Right ventricle myocardium inferior (tissue), 1 donor: ENCODE measurements at places on chromosomes 2 and 18. TPM values are rescaled to one million over a fixed set of nuclear protein-coding genes. Genes with fewer than 3 reads are reported as not detected.

The B3GNT7 gene
- 9.1 TPM for total RNA-seq

The CPLX4 gene
- not detected for total RNA-seq

The ZBTB7C gene
- total RNA-seq: 3.2 TPM

The DUSP11 gene
- 10.6 TPM for total RNA-seq

The FOXD4L1 gene
- total RNA-seq: not detected

The NEU4 gene
- 0.30 TPM for total RNA-seq

The TMEFF2 gene
- total RNA-seq: 0.11 TPM

The EVX2 gene
- not detected for total RNA-seq

The SFT2D3 gene
- total RNA-seq: 3.1 TPM

The WIPF1 gene
- 19.4 TPM for total RNA-seq

The ARHGAP28 gene
- 1.1 TPM for total RNA-seq

The ITGA6 gene
- 44.7 TPM for total RNA-seq

The MARCHF7 gene
- total RNA-seq: 79.3 TPM

DNA sequence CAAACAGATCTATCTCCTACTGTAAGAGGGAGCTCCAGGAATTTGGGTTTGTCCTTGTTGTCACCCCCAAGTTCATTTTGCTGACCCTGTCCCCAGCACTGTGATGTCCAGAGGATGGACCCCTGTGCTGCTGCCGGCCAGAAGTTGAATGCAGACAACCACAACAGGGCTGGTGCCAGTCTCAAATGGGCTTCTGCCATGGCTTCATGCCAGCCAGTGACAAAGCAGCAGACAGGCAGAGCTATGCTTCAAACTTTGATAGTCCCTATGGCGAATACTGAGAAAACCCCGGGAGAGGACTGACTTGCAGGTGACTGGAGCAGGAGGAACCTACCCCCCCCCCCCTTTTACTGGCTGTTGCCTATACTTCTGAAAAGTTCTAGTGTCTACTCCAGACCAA, 3.2 kb downstream of the SMAD7 start:
- no peak for DNase-seq

DNA sequence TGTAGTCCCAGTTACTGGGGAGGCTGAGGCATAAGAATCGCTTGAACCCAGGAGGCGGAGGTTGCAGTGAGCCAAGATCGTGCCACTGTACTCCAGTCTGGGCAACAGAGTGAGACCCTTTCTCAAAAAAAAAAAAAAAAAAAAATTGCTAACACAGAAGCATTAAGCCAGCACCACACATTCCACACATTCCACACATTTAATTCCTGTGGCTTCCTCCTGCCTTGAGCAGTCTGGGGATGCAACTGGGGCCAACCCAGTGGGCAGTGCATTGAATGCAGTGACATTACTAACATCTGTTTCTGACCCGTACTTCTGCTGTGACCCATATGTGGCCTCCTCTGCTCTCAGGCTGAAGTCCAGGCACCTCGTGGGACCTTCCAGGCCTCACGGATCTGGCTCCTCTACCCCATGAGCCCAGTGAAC, 107.0 kb downstream of the BCL2L11 start:
- no peak for DNase-seq

DNA sequence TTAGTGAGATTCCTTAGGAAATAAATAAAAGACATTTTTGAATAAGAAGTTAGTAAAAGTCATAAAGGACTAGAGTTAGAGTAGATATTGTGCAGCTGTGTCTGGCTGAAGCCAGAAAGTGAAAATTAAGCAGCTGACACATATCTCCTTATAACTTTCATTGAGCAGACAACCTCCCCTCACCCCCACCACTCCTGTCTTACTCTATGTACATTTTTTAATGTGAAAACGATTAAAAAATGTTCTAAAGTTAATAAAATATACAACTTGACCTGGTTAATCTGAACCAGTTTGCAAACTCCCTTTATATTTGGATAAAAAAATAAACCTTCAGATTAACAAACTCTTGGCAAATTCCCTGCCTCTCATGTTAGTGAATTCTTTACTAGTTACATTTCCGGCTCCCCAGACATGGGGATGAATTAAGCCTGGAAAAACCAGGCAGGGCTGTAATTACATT, 462.8 kb downstream of the MEIS1 start:
- DNase-seq: no peak

GRCh38 chr2:66439812-66440542, 5.1 kb downstream of the MEIS1 start:
- no peak for DNase-seq

GRCh38 chr18:4352746-4353551, 102.2 kb downstream of the DLGAP1 start:
- no peak for DNase-seq

GRCh38 chr2:238659231-238659630, 188.7 kb upstream of the TWIST2 start:
- DNase-seq: no peak

- DNase-seq: no peak
Measured at GRCh38 chr18:3345885-3346284, 84.0 kb downstream of the MYL12B start.

- DNase-seq: no peak
Measured at GRCh38 chr2:46308629-46309028, 11.4 kb downstream of the EPAS1 start.

- no peak for DNase-seq
Measured at GRCh38 chr2:104384961-104385360, 469.0 kb upstream of the POU3F3 start.

DNA sequence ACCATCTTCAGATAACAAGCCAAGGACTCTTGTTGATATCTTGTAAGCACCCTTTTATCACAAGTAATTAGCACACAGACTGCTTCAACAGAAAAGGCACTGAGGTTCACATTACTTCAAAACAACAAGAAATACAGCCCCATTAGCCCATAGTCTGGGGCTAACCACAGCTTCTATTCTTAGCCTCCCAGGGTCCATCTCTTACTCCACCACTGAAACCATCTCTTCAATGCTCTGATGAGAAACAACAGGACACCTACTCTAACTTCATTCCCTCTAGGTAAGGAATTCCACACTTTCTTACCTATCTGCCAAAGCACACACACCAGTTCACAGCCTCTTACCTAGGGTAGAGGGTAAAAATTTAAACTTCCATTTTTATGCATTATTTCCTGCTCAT, 26.4 kb upstream of the CYTIP start:
- DNase-seq: no peak

DNA sequence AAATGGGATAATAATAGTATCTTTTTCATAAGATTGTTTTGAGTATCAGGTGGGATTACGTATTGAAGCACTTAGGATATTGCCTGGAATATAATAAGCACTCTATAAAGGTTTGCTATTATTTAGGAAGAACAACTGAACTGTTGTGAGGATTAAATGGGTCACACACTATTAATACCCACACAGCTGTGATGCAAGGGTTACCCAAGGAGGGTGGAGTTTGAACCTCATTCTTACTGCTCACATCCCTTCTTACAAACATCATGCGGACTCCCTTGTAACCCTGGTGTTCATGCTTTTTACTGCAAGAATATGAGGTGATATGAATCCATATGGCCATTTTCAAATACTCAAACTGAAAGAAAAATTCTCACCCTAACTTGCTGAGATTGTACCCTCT, 113.5 kb downstream of the KCTD1 start:
- no peak for DNase-seq

DNA sequence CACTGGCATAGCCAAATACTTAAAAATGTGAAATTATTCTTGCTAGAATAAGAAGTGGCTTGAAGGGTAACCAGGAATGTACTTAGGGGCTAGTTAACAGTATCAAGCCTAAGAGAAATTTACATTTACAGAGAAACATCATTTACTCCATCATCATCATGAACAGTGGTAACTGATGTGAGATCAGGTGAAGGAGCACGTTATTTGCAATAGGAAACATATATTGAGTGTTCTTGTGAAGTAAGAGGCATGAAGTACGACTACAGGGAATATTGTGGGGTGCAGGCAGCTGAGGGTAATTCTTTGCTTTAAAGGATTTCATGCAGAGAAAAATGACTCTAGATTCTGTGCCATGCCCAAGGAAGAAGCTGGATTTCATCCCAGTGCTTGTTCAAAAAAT, 220.8 kb downstream of the GALNT13 start:
- DNase-seq: no peak

DNA sequence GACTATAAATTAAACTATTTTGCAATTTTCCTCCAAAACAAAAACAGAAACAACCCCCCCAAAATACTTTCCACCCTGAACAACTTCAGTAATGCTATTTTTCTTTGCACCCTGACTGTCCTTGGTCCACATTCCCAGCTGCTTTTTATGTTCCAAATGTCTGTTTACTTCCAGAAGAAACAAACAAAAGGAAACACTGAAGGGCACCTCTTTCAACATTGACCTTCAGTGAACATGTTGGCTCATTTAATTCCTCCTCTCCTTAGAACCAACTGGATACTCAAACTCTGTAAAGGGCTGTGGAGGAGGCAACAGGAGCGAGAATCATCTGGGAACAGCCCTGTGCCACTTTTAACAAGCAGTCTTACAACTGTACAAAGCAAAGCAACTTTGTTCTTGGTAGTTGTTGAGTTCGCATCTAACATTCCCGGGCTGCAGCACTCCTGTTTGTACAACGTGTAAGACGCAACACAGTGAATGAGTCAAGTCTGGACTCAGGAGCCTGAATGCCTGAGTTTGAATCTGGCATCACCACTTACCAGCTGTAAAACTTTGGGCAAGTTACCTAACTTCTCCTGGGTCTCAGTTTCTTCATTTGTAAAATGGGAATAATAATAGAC, 111.4 kb upstream of the GATA6 start:
- DNase-seq: no peak

GRCh38 chr2:127913808-127914457, 28.2 kb upstream of the AMMECR1L start:
- DNase-seq: no peak

- no peak for DNase-seq
Measured at GRCh38 chr2:8142461-8142860, 539.4 kb upstream of the ID2 start.

GRCh38 chr18:49544362-49544761, 17.5 kb upstream of the LIPG start:
- DNase-seq: no peak

GRCh38 chr2:190528521-190529001, 6.0 kb downstream of the NEMP2 start:
- no peak for DNase-seq

- DNase-seq: no peak
Measured at GRCh38 chr2:6977113-6977741, 60.0 kb downstream of the RNF144A start.

DNA sequence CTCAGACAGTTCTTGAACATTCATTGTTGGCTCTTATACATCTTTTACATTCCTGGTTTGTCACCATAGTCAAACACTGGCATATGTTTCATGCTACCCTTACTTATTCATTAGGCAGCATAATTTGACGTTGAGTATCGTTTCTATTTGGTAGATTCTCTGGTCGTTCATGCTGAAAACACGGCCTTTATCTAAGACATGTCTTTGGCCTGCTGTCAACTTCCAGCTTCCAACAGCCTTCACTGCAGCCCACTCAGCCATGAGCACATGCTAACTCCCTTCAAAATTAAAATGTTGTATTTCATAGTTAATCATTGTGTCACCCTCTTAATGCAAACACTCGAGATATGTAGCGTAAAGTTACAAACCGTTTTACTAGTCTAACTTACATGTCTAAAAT, 493.0 kb upstream of the NRP2 start:
- no peak for DNase-seq

- no peak for DNase-seq
Measured at GRCh38 chr2:198134293-198134955, 330.0 kb downstream of the PLCL1 start.

- DNase-seq: no peak
Measured at GRCh38 chr2:24210106-24210455, 35.2 kb downstream of the FAM228A start.
